ENCODE measurements at places on chromosomes 6 and 20. TPM values are rescaled to one million over a fixed set of nuclear protein-coding genes. Genes with fewer than 3 reads are reported as not detected.

Gene LGSN
- total RNA-seq: under 0.01 TPM

DNA sequence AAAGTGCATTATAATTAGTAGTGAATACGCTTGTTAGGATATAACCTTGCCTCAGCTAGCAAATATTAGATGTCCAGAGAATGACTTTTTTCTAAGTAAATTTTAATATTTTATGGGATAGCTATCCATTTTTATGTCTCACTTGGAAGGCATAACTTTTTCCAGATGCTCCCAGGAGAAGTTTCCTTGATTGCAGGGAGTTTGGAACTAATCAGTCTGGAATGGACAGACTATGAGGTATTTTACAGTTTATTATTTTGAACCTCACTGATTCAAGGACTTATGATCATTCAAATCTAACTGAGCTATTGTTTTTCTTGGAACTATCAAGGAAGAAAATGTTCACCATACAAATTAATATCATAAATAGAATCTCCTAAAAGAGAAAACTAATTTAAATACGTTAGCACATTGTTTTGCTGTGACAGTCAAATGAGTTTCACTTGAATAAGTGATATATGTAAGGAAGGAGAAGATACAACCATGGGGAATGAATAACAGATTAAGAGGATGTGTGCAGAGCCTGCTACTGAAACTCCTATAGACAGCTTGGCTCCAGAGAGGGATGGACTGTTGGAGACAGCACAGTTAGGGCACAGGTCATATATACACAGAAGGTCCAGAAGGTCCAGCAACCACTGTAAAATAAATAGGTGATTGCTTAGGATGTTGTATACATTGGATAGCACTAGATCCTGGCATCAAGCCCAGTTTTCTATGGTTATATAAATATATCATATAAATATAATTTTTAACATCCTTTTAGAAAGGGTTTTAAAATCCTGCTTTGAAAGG, 20.6 kb upstream of the LCA5 start:
- no peak for DNase-seq

DNA sequence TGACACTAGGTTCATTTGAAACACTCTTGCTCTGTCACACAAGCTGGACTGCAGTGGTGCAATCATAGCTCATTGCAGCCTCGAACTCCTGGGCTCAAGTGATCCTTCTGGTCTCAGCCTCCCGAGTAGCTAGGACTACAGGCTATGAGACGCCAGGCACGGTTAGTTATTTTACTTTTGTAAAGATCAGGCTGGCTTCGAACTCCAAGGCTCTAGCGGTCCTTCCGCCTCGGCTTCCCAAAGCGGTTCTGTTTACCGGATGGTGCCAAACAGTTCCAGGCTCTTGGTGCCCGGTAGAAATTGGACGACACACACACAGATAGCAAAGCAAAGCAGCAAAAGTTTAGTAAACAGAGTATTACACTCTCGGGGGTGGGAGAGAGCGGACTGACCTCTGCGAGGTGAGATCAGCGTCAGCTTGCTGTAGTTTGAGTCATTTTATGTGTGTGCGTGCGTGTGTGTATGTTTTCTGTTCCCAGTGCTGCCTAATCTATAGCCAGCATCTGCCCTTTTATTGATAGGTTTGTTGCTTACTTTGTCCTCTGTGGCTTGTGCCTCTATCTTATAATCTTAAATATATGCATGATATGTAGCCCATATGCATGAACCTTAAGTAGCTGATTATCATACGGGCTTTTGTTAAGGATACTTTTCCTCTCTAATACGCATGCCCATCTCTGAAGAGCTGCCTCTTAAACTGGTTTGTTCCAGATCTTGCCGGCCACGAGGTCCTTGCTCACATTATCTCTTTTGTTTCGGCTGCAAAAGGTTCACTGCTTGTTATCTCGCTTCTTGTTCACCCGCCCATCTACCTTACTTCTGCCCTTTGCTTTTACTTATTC, 75.2 kb downstream of the OR2B2 start:
- DNase-seq: peak; percentile 86

DNA sequence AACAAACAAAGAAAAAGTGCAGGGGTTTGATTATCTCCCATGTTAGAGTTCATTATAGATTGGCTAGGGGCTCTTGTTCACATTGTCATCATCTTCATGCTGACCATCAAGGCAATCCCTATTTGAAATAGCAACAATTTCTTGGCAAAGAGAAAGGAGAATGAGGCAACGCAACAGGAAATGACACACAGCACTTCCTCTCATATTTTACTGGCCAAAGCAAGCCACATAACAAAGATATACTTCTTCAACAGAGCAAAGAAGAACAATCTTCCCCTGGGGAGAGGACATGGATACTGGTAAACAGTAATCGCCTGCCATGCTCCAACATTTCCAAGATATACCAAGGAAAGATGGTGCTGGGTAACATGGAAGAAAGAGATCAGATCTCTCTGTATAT, 29.8 kb downstream of the EPM2A start:
- DNase-seq: peak; percentile 46

DNA sequence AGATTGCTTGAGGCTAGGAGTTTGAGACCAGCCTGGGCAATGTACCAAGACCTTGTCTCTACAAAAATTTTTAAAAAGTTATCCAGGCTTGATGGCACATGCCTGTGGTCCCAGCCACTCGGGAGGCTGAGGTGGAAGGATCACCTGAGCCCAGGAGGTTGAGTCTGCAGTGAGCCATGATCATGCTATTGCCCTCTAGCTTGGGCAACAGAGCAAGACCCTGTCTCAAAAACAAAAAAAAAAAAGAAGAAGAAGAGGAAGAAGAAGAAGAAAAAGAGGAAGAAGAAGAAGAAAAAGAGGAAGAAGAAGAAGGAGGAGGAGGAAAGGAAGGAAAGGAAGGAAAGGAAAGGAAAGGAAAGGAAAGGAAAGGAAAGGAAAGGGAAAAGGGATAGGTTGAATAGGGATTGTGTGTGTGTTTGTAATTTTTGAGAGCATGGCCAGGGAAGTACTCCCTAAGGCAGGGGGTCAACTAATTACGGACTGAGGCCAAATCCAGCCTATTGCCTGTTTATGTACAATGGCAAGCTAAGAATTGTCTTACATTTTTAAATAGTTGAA, 43.0 kb upstream of the ZNF217 start:
- DNase-seq: no peak
